ENCODE measurements at places on chromosomes 7 and 10.

DNA sequence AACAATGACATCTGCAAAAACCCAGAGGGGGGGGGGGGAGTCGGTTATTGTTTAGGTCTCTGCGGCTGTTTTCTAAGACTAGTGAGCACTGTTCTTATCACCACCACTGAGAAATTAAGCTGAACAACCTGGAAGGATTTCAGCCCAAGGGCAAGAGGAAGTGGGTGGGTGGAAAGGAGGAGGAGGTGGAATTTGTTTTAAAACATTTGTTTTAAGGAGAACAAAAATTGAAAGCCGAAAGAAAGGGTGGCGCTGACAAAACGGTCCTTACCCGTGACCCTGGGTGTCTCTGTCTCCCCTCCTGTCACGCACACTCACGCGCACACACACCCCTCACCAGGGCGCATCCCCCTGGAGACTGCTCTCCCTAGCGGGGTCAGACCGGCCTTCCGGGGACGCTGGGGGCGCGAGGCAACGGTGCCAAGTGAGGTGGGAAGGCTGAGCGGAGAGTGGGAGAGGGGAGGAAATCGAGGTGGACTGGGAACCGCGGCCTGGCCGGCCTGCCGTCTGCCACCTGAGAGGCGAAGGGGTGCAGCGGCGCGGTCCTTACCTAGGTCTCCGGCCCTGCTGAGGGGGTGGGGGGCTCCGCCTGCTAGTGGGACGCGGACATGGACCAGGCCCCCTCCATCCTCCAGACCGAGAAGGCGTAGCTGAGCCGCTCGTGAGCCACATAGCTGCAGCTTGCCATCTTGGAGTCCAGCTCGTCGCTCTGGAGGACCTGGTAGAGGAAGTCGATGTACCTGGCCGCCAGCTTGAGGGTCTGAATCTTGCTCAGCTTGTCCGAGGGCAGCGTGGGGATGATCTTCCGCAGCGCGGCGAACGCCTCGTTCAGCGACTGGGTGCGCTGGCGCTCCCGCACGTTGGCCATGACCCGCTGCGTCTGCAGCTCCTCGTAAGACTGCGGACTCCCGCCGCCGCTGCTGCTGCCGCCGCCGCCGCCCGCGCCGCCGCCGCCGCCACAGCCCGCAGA, 1.0 kb downstream of the TWIST1 start:
- DNase-seq: no peak

GRCh38 chr10:112774798-112775197, 175.2 kb upstream of the TCF7L2 start:
- no peak for DNase-seq

DNA sequence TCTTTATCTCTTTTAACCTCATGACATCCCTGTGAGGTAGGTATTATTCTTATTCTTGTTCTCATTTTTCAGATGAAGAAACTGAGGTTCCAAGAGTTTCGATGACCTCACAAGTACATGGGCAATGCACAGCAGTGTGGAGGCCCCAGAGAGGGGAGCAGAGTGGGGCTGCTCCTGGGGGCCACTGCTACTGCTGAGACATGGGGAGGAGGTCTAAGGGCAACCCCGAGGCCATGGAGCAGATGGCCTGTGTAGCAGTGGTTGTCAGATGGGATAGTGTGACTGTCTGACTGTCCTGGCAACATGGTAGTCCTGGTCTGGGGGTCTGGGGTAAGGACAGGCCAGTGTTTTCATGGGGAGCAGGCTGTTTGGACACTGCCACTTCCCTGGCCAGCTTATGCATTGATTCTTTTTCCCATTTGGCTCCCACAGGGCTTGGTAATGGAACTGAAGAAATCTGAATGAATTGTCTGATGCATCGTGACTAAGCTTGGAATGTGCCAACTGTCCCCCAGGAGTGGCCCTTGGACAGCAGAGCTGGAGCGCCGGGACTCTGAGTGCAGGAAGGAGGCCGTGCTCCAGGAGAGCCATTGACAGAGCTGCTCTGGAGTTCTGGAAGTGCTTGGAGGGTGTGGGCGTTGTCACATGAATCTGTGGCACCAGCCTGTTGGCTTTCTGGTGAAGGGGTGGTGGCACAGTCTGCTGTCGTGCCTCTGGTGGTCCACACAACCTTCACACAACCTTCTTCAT, 40.9 kb downstream of the ADRA2A start:
- DNase-seq: no peak

DNA sequence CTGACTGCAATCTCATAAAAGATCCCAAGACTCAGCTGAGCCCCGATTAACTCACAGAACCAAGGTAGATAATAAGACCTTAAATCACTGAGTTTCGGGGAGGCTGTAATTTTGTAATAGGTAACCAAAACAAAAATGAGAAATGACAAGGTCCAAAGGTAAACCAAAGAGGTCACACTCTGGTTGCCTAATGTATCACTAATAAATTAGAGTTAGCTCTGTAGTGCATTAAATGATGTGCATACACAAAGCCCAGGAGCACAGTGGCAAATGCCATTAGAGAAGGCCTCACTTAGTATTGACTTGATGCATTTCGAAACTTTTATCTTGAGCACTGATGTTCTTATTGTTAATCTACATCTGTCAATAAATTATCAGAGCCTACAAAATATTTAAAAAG, 237.7 kb upstream of the CCDC6 start:
- DNase-seq: no peak

- DNase-seq: no peak
Observed at GRCh38 chr10:29050081-29050480, 238.8 kb upstream of the LYZL1 start.

GRCh38 chr7:8371742-8372141, 61.7 kb upstream of the NXPH1 start:
- no peak for DNase-seq

DNA sequence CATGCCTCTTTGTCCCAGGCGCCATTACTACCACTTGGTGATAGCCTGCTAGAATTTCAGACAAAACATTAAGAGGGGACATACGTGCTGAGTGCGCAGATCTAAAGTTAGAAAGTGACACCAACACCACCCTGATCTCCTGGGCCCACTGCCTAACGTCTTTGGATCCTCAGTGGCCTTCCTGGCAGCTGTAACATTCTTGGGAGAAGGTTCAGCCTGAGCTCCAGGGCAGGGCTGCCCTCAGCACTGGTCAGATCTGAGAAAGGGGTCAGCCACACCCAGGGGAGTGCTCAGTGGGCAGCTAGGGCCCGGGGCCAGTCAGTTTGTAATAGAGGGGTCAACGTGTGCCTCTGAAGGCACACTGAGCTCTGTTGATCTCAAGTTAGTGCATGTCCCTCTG, 48.4 kb downstream of the ZCCHC24 start:
- DNase-seq: no peak
